CD4-positive, alpha-beta T cell treated with Interleukin-15 for 1 hour (primary cell): ENCODE measurements at places on chromosomes 12 and 14.

DNA sequence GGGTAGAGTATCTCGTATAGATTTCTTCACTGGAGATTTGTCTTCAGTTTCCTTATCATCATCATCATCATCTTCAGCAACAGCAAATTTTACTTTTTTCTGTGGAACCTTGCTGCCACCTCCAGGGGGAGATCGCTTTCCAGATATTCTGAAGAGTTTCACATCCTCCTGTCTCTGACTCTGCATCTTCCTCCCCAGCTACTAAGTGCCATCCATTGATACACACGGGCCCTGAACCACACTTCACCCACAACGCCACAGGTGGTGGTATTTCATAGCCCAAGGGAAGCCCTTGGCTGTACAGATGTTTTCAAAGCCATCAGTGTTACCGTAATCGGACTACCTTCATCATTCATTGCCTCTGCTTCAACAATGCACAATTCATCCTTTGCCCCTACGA lies 82.2 kb downstream of the PPP2R5C start:
- DNase-seq = peak; percentile 81

DNA sequence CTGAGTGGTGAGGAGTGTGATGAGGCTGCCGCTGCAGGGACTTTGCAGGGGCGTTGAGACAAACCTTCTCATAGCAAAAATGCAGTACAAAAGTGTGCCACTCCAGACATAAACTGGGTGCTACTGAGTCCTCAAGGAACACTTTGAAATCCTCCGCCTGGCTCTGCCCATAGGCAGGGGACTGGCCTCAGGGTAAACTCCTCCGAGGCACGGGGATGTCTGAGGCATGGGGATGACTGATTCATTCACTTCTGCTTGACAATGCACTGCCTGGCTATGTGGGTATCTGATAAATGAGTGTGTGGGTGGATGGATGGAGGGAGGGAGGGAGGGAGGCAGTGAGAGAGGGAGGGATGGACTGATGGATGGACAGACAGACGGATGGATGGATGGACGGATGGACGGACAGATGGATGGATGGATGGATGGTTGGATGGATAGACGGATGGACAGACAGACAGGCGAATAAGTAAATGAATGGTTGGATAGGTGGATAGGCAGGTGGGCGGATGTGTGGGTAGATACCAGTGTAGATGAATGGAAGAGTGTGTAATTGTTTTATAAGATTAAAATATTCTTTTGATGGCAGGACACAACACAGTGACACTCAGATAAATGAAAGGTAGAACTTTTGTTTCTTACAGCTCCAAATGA lies 2.1 kb upstream of the BDKRB2 start:
- no peak for DNase-seq

- DNase-seq = peak; percentile 19
Observed at GRCh38 chr12:45130881-45131281, 80.0 kb upstream of the DBX2 start.

DNA sequence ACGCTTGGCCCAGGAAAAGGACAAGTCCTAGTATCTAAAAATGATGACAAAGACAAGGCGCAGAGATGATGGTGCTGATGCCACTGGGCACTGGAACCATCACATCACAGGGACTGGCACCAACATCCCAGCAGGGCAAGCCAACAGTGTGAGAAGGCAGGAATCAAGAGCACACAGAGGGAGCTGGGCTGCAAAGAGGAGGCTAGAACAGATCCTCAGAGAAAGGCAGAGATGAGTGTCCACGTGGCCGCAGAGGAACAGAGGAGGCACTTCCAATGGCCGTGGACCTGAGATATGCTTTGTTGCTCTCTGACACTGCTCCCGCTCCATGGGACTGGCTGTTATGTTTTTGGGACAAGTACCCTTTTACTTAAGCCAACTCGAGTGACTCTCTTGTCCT lies 17.9 kb downstream of the FOXN3 start:
- no peak for DNase-seq

DNA sequence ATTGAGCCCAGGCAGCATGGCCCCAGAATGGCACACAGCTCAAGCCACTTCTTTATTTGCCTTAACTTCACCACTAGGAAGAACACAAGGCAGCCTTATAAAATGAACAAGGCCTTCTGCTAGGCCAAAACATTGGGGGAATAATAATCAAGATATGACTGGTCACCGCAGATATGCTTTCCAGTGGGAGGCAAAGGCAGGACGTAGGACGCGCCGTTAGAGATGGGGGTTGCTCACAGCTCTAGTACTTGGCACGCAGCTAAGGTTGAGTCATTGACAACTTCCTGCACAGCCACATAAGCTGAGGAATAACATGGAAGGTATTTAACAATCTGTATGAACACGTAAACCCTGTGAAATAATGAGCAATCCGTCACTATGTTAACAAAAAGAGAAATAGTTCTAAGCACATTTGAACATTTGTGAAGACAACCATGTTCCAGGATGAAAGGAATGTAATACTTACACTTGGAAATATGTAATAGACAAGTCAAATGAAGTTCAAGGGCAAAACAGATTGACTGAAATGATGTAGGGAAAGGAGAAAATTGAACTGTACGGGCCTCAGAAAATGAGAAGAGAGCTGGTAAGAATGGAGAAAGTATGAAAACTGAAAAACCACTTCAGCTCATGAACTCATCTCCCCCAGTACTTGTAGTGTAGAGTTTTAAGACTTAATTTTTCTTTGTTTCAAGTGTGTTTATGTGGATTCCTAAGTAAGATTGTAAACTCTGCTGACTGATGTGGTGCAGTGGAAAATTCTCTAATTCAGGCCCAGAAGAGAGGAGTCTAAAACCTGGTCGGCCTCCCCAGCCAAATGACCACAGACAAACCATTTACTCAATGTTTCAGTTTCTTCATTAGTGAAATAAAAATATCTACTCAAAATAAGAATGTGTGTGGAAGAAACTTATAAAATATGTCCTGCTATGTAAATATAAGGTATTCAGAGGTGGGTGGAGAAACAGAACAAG lies 59.3 kb upstream of the CCDC91 start:
- no peak for DNase-seq

DNA sequence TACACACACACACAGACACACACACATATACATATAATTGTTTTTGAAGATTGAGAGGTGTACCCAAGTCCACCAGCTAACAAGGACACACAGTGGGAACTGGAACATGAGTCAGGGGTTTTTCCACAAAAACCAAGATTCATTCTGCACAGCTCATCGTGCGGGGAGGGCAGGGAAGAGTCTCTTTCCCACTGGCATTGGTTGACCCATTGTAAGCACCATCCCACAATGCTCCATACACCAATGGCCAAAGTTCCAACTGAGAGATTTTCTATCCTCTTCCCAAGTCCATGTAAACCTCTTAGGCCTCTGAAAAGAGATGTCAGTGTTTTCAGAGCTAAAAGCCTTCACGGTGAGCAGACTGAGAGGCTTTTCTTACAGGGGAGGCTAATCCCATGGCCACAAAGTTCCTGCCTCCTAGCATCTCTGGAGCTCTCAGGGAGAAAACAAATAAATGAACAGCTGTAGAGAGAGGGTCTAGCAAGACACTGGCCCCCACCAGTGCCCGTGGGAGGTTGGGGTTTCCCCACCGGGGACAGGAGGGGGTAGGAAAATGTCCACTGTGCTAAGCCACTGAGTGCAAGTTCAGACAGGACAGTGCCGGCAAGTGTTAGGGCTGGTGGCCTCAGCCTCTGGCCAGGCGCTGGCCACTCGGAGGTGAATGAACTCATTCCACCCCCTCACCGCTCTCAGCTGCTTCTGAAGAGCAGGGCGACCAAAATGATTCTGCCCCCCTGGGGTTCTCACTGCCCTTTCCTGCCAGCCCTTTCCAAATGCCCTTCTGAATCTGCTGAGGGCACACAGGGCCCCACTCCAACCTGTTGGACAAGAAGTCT lies 21.5 kb upstream of the TC2N start:
- no peak for DNase-seq

- no peak for DNase-seq
Observed at GRCh38 chr12:107571492-107571891, 114.1 kb upstream of the PWP1 start.

- no peak for DNase-seq
Observed at GRCh38 chr12:6567112-6567670, 900 bp downstream of the NOP2 start.

GRCh38 chr12:73414926-73415325 lies 1122.7 kb upstream of the ATXN7L3B start:
- no peak for DNase-seq

DNA sequence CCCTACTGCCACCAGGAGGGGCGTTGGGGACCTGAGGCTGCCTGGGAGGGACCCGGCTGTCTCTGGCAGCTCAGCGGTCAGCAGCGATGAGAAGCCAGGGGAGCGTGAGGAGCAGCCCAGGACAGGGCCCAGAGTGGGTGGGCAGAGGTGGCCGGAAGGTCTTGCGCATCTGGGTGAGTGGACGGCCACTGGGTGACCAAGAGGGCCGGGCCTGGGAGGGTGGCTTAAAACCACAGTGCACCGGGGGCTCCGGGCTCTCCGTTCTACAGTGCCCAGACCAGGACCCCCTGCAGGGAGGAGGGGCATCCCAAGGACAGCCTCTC lies 10.0 kb downstream of the INF2 start:
- no peak for DNase-seq

DNA sequence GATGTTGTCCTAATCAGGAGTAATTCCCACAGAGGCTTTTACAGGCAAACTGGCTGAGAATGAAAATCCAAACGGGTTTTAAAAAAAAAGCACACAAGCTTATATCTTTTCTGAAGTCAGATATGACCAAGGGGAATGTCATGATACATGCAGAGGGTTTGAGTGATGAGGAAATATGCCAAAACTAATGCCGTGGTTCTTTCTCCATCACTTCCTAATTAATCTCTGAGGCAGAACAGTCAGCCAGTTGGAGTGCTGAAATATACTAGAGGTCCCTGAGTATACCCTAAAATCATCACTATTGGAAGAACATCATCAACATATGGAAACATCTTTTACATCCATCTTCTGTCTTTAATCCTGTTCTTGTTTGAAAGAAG lies 160.8 kb upstream of the FAR2 start:
- no peak for DNase-seq

- no peak for DNase-seq
Observed at GRCh38 chr12:132766380-132767085, 4.9 kb upstream of the ANKLE2 start.

DNA sequence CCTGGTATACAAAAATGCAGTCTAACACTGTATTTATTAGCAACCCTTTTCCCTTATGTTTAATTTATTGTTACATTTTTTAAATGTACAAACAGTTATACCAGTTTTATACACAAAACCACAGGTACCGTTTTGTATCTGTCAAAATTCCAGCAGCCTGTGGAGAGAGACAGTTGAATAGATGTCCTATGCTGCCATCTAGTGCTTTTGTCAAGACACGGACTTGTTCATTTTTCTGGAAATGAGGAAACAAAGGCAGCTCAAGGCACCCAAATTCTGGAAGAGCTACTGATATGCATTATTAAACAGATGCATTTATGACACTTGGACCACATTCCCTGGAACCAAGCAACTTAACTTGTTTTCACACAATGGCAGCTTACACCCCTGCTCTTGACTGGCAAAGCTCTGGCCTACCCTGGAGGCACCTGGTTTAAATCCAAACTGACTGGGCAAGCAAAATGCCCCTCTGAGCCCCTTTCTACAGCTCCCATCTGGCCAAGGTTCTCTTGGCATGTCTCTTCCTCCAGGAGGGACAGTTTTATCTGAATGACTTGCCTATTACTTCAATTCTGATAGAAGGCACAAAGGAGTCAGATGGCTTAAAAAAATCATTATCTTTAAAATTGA lies 286.9 kb upstream of the PRKD1 start:
- DNase-seq = no peak

GRCh38 chr12:100528034-100528433 lies 45.5 kb upstream of the GAS2L3 start:
- DNase-seq = no peak

DNA sequence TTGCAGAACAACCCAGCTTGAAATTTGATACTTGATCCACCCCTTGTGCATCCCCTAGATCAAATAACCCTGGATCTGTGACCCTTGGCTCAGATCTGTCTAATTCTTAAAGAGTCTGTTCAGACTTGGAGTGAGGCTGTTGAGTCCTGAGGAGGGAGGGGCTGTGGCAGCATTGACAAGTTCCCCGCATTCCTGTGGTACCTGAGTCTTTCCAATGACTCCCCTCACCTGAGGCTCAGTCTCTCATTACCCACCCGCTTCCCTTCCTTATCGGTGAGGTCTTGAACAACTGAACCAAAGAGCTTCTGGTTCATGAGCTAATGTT lies 16.1 kb upstream of the HDAC7 start:
- no peak for DNase-seq

DNA sequence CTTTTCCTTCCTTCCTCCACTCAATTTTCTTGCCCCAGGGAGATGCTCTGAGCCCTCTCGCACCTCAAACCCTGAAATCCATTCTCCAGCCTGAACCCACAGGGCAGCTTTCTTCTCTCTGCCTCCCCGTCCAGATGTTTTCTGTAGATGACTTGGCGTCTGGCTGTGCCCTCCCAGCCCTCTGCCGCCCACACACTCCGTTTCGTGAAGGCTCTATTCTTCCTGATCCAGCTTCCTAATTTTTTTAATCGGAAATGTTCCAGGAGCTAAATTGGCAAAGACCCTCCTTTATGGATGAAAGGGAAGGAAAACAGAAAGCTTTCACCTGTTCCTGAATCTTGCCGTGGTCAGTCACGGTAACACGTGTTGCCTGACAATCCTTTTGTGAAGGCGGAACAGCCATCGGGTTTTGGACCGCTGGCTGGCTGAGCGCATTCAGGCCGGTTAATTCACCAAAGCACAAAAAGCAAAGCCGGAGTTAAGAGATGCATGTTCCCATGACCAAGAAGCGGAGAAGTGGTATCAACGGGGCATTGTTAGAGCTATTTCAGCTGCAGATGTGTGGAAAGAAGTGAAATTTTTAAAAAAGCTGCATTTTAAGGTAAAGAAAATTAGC lies 70.2 kb upstream of the FBRSL1 start:
- no peak for DNase-seq

- DNase-seq = peak; percentile 42
Observed at GRCh38 chr12:68792952-68793351, 15.0 kb upstream of the MDM2 start.

DNA sequence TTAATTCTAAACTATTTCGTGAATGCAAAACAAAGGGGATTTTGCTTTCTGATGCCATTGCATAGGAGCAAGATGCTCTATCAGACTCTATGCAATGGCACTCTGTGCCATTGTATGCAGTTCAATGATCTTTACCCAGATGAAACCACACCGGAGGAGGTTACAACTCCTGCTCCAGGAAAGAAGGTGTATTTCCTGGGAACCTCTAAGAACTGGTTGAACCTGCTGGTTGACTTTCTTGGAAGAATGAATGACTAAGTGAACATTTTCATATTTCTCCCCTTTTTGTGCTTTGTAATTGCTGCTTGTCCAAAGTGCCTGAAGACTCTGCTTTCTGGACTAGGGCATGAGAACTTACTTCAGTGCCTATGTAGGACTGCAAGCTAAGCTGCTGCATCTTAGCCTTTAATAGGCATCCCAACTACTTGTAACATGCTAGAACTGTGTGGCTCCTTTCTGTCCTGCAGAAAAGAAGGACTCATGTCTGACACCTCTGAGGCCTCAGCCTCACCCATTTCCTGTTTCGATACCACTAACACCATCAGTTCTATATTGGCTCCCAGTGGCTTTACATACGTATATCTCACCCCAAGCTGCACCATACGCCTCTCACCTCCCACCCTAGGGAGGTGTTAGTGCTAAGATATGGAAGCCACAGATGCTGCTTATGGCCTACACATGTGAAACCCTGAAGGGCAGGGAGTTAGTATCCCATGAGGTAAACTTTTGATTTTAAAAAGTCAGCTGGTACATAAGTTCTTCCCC lies 193.5 kb upstream of the CNOT2 start:
- peak; percentile 60 for DNase-seq
